Epithelial cell of proximal tubule (primary cell): ENCODE measurements at places on chromosomes 7 and 10. TPM values are rescaled to one million over a fixed set of nuclear protein-coding genes. Genes with fewer than 3 reads are reported as not detected.

TRPV6 gene
- 0.06 and 0.29 TPM in 2 replicates for total RNA-seq

TACC2 gene
- 15.5 and 23.9 TPM in 2 replicates for total RNA-seq

ADAMTS14 gene
- 1.3 and 1.4 TPM in 2 replicates for total RNA-seq

ANKRD61 gene
- 0.12 TPM in 1 of 2 replicates, not detected in the other for total RNA-seq

PLCE1 gene
- total RNA-seq, result 1.2 and 2.2 TPM in 2 replicates

OGA gene
- total RNA-seq, result 39.8 and 48.4 TPM in 2 replicates

ACSL5 gene
- total RNA-seq, result 3.1 and 3.3 TPM in 2 replicates

PNLIPRP1 gene
- total RNA-seq, result not detected in 2 replicates

PHKG1 gene
- 0.22 TPM in 1 of 2 replicates, not detected in the other for total RNA-seq

TAS2R4 gene
- total RNA-seq, result 0.14 and 0.23 TPM in 2 replicates

TRPV5 gene
- not detected in 2 replicates for total RNA-seq

MMD2 gene
- total RNA-seq, result not detected in 2 replicates

ADO gene
- total RNA-seq, result 19.8 and 22.8 TPM in 2 replicates

PLEKHS1 gene
- total RNA-seq, result not detected in 2 replicates

GSTO2 gene
- 9.5 TPM in 2 replicates for total RNA-seq

AGR3 gene
- total RNA-seq, result not detected in 2 replicates
